Prostate gland (tissue), 2 donors: ENCODE measurements at places on chromosomes 7 and 10. TPM values are rescaled to one million over a fixed set of nuclear protein-coding genes. Genes with fewer than 3 reads are reported as not detected.

DNA sequence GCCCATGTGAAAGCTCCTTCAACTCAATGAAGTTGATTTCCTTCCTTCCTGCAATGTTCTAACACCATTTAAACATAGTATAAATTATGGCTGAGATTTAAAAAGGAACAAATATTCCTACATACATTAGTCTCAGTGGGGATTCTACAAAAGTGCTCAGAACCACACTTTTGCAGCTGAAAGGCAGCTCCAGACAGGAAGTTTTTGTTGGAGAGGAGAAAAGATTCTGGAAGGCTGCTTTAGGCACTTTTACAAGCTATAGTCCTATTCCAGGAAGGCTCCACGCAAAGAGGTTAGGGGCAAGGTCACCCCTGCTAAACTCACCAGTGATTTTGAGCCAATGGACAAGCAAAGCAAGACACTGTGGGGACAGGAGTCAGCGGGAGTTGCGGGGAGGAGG, 179.2 kb upstream of the CDCA7L start:
- H3K27ac ChIP-seq, result no peak overlapping the region
- H3K4me1 ChIP-seq, result no peaks in the 10 kb centered on the region
- H3K27me3 ChIP-seq, result no peaks in the 10 kb centered on the region
- H3K36me3 ChIP-seq, result no peaks in the 10 kb centered on the region
- no peak for DNase-seq
- H3K4me3 ChIP-seq, result no peak overlapping the region

GRCh38 chr7:39291628-39292410, 274.4 kb upstream of the YAE1 start:
- no peaks in the 10 kb centered on the region for H3K27me3 ChIP-seq
- no peak for DNase-seq
- no peaks in the 10 kb centered on the region for H3K36me3 ChIP-seq
- no peak overlapping the region for H3K27ac ChIP-seq
- no peak overlapping the region for H3K4me3 ChIP-seq

Gene MEOX2
- 0.46 TPM for total RNA-seq

Gene VWC2
- not detected for total RNA-seq

DNA sequence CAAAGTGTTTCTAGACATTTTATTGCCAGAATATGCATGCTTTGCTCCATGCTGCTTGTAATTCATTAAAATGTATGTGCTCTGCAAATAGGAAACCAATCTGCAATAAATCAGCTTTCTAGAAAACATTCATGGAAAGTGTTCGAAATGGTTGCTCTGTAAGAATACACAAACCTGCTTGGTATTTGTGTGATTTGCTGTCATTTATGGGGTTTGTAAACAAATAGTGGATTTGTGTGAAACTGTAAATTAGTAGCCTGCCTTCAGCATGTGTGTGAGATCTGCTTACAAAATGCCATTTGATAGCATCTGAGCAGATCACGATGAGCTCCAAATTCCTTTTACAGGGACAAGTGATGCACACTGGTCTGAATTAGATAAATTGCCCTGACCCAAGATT, 219.0 kb upstream of the CSTF2T start:
- no peak overlapping the region for H3K27ac ChIP-seq
- no peak overlapping the region for H3K4me3 ChIP-seq
- H3K27me3 ChIP-seq, result no peaks in the 10 kb centered on the region
- H3K36me3 ChIP-seq, result no peaks in the 10 kb centered on the region

Gene LIPM
- total RNA-seq, result not detected

GRCh38 chr10:38038107-38038931, 27.8 kb downstream of the ZNF33A start:
- H3K4me3 ChIP-seq, result no peak overlapping the region
- no peaks in the 10 kb centered on the region for H3K27me3 ChIP-seq

Gene DEPP1
- total RNA-seq, result 144 TPM
